ENCODE measurements at places on chromosomes 5 and 9.

GRCh38 chr9:31873722-31874121 lies 510.7 kb upstream of the ACO1 start:
- DNase-seq, result no peak

GRCh38 chr5:2482778-2483177 lies 268.7 kb downstream of the IRX2 start:
- DNase-seq, result no peak

GRCh38 chr5:68424799-68425537 lies 209.4 kb downstream of the PIK3R1 start:
- no peak for DNase-seq

GRCh38 chr5:54243483-54244080 lies 66.8 kb downstream of the ARL15 start:
- no peak for DNase-seq

DNA sequence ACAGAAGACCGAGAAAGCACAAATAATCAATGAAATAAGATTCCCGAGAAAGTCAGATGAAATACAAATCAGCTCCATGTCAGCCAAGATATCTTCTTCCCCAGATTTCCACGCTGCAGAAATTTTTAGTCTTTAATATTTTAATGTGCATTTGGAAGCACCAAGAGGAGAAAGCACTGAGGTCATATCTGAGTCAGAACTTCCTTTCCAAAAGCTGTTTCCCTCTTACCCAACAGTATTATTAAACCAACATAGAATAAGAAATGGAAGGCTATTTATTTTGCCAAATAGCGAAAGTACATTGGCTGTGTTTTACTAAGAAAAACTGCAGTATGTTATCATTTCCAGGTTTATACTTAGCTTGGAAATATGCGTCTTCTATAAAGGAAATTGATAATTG lies 772.1 kb upstream of the CDH9 start:
- DNase-seq, result no peak

GRCh38 chr9:70020991-70021571 lies 22.6 kb upstream of the MAMDC2 start:
- no peak for DNase-seq

- DNase-seq, result peak; percentile 97
Measured at GRCh38 chr5:172772112-172772906, 1.3 kb upstream of the DUSP1 start.

DNA sequence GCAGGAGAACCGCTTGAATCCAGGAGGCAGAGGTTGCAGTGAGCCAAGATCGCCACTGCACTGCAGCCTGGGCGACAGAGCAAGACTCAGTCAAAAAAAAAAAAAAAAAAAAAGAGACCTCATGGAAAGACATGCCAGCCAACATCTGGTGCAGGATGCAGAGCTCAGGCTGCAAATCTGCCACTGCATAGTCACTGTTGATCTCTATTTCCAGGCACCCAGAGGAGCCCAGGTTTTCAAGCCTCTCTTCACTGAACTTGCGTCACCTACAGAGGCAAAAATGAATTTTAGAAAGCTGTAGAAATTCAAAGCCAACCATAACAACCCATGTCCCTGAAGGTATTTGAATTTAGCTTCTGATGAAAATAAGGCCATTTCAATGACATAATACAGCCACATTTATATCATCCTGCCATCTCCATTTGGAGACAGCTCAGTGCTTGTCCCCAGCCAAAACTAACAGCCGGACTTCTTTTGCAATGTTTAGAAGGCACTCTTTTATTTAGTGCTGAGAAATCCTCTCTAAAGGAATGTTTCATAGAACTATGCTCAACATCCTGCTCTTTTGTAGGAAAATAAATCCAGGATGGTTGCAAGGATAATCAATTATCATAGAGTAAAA lies 113.3 kb downstream of the SNX18 start:
- DNase-seq, result no peak

DNA sequence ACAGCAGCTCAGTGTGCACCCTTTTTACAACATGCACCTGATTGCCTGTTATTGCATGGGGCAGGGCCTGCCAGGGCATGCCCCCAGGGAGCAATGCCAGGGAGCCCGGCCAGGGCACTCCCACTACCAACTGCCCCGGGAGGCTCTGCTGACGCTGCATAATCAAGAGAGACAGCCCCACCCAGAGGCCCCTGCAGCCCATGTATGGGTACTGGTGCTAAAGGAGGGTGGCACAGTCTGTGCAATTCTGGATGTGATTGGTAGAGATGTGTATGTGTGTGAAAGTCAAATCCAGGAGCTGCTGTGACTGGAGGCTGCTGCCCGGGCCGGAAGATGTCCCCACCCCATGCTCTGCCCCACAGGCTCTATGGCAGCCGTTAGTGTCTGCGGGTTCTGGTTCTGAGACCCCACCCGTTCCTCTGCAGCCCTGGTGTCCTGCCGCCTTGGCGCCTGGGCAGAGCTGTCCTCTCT lies 3.9 kb upstream of the NEURL1B start:
- no peak for DNase-seq

DNA sequence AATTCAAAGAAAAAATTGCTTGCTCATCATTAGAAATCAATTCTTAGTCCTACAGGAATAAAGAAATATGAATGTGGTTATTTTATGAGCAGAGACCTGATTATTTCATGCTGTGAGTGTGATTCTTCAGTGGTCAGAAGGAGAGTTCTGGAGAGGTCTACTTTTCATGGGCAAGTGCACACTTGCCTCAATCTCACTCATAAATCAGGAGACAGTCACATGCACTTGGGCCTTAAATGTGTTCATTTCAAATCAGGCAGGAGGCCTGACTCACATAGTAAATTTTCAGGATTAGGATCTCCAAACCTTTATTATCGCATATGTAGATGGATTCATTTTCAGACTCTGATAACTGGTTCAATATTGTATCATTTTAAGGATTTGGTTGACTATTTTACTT lies 323.2 kb upstream of the CCNH start:
- DNase-seq, result no peak

GRCh38 chr9:24413651-24414050 lies 132.0 kb downstream of the IZUMO3 start:
- DNase-seq, result no peak

DNA sequence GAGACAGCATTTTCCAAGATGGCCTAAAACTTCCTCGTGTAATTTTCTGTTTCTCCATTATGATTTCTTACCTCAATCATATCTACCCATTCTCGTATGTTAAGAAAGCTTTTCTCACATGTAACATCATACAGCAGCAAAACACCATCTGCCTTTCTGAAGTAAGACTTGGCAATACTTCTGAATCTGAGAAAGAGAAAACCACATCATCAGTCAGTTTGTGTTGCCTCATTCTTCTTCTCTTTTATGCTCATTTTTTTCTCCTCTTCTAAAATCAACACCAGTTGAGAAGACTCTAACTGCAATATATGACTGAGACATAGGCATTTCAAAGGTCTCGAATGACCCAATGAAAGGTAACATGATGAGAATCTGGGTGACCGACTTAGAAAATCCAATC lies 66.0 kb downstream of the RASEF start:
- no peak for DNase-seq

DNA sequence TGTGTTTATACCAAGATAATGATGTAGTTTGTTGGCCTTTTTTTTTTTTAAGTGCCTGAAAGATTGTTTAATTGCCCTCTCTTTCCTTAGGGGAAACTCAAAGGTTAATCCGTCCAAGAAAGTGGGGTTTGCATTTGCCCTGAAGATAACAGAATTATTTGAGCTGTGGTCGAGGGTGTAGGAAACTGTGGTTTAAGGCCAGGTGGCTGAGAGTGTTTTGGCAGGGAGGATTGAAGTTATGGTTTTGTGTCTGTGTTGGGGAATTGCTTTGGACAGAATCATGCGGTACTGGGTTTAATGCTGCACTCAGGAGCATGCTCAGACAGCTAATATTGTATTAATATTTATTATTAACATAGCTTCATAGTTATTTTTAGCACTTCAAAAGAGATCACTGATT lies 509.8 kb downstream of the EBF1 start:
- DNase-seq, result no peak

DNA sequence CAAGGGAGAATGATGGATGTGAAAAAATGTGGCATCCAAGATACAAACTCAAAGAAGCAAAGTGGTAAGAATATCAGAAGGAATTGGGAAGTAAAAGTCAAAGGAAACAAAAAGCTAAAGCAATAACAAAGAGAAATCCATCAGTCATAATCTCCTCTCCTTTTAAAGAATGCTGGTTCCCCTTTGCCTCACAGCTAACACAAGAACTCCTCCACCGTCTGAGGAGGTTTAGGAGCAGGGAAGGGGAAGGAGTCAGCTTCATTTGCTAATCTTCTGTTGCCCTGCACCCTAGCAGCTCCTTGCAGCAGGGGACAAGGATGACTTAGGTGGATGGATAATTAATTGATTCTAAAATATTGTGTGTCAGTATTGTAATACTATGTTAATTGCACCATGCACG lies 16.4 kb downstream of the CD274 start:
- no peak for DNase-seq

- DNase-seq, result no peak
Measured at GRCh38 chr5:135161221-135161620, 127.2 kb upstream of the PITX1 start.

Data from upper lobe of left lung (tissue), 6 donors.